ENCODE measurements at places on chromosomes 12 and 14.

DNA sequence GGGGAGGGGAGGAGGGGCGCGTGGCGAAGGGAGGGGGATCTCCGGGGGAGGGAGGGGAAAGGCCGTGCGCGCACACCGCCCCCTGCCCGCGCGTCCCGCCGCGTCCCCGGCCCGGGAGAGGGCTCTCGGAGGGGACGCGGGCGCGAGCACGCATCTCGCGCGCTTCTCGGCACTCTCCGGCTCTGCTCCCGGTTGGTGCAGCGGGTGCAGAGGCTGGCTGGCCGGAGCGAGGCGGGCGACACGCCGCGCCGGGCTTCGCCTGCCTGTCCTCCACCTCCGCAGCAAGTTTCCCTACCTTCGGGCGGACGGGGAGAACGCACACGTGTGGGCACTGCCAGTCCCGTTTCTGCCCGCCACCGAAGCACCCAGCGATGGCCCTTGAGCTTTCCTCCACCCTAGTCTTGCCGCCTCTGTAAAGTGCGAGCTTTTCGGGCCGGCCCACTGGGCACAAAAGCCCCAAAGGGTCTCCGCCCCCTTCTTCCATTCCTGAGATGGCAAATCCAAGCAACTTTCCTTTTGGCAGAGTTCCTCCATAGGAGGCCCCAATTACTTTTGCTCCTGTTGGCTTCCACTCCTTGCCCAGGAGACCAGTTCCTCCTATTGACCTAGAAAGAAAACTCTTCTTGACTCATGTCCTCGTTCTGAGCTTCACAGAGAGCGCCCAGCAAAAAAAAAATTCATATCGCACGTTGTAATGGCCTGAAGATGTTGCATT is 363 bp upstream of the CSAD start:
- no peak for DNase-seq

DNA sequence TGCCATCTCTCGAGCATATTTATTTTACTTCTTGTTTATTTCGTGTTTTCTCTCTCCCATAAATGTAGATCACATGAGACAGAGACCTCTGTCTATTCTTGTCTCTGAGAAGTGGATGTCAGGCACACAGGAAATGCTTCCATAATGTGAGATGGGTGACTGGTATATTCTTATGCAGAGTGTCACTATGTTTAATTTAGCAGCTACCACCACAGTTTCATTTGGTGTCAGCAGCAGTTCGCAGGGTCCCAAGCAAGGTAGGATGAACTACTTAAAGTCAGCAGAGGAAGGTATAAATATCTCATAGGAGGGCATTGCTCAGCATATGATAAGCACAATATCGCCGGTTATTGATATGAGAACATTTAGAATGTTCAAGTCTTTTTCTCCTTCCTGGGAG is 180.9 kb upstream of the CNTN1 start:
- no peak for DNase-seq

GRCh38 chr12:101845137-101845711 is 14.5 kb upstream of the GNPTAB start:
- no peak for DNase-seq

DNA sequence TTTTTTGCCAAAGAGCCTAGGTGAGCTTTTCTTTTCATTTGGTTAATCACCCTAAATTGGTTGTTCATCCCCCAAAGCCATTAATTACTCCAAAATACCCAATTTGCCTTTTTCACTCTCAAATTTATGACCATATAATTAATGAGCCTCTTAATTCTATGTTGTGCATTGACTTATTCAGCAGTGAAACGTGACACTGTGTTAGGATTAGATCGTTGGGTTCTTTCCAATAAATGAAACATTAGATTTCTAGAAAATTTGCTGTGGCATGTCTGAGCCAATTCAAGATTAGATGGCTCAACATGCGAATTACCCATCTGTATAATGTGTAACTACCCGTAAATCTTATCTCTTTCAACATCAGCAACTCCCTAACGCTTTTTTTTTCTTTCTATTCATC is 273.4 kb downstream of the BMP4 start:
- DNase-seq: no peak

GRCh38 chr14:105933238-105933637 is 406.9 kb downstream of the TMEM121 start:
- no peak for DNase-seq

- DNase-seq: no peak
Measured at GRCh38 chr12:50579757-50580267, 75.0 kb downstream of the DIP2B start.

DNA sequence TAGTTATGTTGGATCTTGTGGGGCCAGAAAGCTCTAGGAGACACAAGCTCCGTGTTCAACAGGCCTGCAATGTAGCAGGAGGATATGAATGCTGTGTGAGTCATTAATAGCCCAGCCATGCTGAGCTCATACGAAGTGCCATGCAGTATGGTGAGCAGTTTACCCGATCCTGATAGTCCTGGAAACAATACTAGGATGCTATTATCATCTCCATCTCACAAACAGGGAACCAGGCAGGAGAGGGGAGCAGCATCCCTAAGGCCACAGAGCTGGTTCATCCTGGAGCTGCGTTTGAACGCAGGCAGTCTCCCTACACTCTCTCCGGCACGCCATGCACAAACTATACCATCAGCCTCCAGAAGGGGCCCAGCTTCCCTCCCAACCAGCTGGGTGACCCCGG is 20.5 kb downstream of the TTC7B start:
- DNase-seq: no peak

DNA sequence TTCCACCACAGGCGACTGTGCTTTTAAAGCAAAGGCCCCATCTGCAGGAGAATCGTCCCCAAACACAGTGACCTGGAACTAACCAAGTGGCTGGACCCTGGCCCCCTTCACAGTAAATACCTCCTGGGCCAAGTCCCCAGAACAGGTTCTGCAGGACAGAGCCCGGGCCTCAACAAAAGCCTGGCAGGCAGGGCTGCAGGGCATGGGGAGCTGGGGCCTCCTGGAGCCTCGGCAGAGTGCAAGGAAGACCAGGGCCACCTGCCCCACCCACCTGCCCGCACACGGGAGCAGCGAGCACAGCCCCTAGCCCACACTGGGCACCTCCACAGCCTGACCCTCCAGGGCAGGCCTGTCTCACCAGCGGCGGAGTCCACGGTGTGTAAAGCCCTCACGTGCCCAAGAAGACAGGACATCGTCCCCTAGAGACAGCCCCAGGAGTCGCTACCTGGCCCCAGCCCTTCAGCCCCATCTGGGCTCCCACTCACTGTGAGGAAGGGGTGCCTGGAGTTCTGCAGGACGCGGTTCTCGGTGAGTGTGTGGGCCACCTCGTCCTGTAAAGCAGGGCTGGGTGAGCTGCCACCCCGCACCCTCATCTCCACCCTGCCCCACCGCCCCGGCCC is 21.0 kb downstream of the AKT1 start:
- no peak for DNase-seq

DNA sequence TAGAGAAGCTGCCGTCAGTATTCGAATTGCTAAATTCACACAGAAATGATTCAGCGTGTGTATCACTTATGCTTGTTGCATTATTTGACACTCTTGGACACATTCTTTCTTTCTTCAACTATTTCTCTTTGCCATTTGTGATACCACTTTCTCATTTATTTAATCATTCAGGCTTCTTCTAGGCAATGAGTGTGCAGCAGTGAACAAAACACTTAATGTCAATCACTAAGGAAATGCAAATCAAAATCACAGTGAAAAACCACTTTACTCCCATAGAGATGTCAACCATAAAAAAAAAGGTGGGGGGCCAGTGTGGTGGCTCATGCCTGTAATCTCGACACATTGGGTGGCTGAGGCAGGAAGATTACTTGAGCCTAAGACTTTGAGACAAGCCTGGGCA is 214.6 kb downstream of the FLRT2 start:
- no peak for DNase-seq

DNA sequence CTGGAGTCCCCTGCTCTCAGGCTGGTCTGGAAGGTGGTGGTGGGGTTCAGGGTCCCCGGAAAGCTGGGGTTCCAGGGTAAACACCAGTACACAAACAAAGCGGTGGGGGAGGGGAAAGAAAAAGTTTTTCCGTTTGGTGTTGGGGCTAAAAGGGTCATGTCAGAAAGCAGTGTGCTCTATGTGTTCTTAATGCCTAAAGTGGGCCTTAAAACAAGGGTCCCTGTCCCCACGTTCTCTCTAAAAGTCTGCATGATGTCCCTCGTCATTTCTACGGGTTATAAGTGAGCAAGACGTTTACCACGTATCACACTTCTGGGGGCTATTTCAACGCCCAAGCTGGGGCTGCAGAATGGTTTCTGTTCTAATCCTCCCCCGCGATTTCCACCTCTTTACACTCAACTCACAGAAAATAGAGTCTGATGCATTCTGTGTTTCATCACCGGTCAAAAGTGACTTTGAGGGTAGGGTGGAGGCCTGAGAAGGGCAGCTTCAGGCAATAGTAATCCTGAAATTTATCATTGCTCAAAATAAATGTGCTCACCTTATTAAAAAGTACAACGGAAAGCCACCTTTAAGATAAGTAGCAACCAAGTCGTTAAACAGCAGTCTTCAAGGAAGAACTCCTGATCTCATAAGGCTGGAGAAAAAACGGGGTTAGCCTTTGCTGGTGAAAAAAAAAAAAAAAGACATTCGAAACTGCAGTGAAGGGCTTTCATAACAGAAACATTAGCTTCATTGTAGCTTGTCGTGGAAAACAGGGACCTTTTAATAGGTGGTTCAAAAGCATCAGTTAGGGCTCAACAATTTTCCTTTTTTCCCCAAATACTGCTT is 63.9 kb upstream of the PTGR2 start:
- no peak for DNase-seq

- no peak for DNase-seq
Measured at GRCh38 chr12:1916371-1917171, 1.9 kb downstream of the CACNA2D4 start.

GRCh38 chr12:87603727-87604126 is 425.5 kb downstream of the C12orf50 start:
- no peak for DNase-seq

GRCh38 chr12:27841392-27841882 is 61.4 kb upstream of the MANSC4 start:
- DNase-seq: no peak

DNA sequence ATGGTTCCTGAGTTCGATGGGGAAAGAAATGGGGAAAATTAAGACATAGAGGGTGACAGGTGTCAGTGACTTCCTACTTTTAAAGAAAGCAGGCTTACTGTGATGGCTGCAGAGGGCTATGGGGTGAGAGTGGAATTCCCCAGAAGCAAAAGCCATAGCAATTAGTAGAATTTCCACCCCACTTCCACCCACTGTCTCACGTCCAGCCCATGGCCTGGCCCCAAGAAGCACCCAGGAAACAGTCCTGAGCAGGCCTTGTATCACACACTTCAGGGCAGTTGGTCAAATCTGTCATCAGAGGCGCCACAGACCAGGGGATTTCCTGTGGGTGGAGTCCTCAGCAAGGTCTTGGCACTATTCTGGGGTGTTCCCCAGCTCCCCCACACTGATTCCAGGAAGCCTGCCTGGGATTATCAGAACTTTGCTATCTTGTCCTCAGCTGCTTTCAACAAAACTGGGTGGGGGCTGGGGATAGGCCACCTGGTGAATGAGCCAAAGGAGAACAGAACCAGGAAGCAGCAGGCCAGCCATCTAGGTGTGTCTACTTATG is 120.1 kb upstream of the CCND2 start:
- no peak for DNase-seq

DNA sequence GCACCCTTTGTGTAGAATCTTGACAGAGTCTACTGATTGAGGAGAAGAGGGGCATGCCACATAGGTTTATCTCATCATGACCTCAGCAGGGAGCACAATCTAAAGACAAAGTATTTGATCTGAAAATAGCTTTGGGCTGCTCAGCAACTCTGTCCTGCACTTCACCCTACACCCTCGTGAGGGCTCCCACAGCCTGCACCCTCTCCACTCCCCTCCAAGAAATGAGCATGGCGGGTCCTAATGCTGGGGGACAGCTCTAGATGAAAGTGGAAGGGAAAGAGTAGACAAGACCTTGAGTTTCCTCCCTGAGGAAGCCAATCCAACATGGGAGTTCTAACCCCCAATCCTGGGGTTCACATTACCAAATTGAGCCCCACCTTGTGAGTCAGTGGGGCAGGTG is 10.7 kb upstream of the KRT5 start:
- DNase-seq: no peak

GRCh38 chr14:34238610-34239009 is 223.4 kb downstream of the SPTSSA start:
- no peak for DNase-seq

DNA sequence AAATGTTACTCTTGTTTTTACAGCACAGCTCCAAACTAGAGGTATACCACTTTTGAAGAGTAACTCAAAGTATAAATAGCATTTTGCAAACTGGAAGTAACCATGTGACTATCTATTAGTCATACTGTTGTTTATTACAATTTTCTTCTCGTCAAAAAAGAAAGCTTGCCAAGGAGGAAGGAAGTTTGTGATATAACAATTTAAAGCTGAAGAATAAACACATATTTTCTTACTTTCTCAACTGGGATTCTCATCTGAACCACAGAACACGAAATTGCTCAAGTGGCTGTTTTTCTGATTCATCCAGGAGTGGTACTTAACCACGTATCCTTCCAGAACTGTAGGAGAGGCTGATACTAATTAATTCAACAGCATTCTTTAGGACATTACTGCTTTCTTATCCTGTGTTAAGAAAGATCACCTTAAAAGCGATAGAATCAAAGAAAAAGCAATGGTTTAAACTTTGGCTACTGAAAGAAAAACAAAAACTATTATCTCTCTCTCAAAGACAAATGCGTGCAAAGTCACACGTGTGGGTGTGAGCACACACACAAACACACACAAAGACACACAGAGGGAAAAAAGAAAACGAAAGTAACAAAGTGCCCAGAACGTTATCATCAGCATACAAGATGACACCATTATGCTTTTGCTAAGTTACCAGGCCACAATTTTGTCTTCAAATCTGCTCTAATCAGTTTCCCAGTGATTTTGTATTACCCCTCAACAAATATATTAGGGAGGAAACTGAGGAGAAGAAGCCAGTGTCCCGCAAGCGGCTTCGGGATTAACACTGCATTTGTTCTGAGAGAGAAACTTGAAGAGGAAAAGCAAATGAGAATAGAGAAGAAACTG is at the start of gene CLEC2B:
Gene CLEC2B (minus strand): TSS at position 48 of the 855 bp plus-strand sequence.
- no peak for DNase-seq

DNA sequence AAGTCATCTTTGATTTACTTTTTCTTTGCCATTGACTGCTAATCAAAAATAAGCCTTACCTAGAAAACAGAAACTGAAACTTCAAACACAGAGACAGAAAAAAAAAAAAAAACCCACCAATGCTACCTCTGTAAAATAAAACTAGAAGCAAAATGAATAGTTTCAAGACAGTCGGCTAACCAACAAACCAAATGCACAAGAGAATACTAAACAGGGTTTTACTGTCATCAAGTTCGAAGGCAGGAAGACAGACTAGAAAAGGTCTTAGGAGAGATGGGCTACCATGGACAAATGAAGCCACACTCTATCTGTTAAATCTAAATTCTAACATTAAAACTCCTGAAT is 59.5 kb downstream of the SEL1L start:
- no peak for DNase-seq
